ENCODE measurements at places on chromosomes 11 and 22. TPM values are rescaled to one million over a fixed set of nuclear protein-coding genes. Genes with fewer than 3 reads are reported as not detected.

- H3K4me1 ChIP-seq, result no peaks in the 10 kb centered on the region
- no peak for DNase-seq
- H3K4me3 ChIP-seq, result no peak overlapping the region
These were observed 65.2 kb downstream of the MPPED1 start for GRCh38 chr22:43476751-43477725.

The DCDC1 gene
- 0.06 TPM for polyA plus RNA-seq

DNA sequence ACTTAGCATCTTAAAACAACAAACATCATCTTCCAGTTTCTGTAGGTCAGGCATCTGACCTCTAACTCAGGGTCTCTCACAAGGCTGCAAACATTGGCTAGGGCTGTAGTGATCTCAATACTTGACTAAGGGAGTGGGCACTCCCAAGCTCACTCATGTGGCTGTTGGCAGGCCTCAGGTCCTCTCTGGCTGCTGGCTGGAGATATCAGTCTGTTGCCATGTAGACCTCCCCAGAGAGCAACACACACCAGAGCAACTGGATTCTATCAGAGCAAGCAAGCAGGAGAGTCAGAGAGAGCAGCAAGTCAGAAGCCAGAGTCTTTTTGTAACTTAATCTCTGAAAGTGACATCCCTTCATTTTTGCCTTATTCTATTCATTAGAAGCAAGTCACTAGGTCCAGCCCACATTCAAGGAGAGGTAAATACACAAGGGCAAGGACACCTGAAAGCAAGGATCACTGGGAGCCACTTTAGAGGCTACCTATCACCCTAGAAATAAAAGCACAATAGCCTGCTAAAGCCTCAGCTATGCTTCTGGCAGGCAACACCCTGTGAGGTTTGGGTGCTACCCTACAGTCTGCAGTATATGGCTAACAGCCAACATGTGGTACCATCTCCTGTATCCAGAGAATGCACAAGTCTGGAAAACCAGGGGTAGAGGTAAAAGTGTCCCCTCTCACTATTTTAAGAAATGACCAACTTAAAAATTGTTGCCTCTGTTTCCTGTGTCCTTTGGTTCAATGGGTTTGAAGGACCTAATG lies 33.5 kb upstream of the CD44 start:
- no peak overlapping the region for H3K27ac ChIP-seq
- H3K36me3 ChIP-seq, result no peaks in the 10 kb centered on the region
- no peaks in the 10 kb centered on the region for H3K27me3 ChIP-seq
- no peak for DNase-seq
- peaks cover 12% of the 10 kb centered on the region for H3K4me1 ChIP-seq

- H3K27ac ChIP-seq, result peak overlapping the region; percentile 83
- H3K4me3 ChIP-seq, result peak overlapping the region; percentile 58
- H3K36me3 ChIP-seq, result no peaks in the 10 kb centered on the region
These were observed 672 bp downstream of the RTL6 start for GRCh38 chr22:44497218-44497904.

The HORMAD2 gene
- not detected for polyA plus RNA-seq
